ENCODE measurements at places on chromosomes 6 and 20.
A peak's percentile ranks its signal among the peaks of the same experiment; 100 is the strongest.

GRCh38 chr6:72636786-72637185 lies 14.9 kb downstream of the KCNQ5 start:
- ATAC-seq = no peak

- no peak for ATAC-seq
Observed at GRCh38 chr20:276620-277495, 13.7 kb downstream of the C20orf96 start.

- ATAC-seq = no peak
Observed at GRCh38 chr20:62524505-62524911, 48.7 kb upstream of the GATA5 start.

DNA sequence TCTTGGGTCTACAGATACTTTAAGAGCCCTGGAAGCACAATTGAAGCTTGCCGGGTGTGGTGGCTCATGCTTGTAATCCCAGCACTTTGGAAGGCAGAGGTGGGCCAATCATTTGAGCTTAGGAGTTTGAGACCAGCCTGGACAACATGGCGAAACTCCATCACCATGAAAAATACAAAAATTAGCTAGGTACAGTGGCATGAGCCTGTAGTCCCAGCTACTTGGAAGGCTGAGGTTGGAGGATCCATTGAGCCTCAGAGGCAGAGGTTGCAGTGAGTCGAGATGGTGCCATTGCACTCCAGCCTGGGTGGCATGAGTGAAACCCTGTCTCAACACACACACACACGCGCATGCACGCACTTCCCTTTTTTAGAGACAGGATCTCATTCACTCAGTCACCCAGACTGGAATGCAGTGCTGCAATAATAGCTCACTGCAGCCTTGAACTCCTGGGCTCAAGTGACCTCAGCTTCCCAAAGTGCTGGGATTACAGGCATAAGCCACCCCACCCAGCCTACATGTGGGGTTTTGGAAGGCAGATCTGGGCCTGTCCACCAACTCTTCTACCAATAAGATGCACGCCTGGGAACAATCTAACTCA lies 182.5 kb upstream of the JARID2 start:
- ATAC-seq = peak; percentile 82

GRCh38 chr6:97669191-97670031 lies 386.4 kb upstream of the MMS22L start:
- no peak for ATAC-seq

DNA sequence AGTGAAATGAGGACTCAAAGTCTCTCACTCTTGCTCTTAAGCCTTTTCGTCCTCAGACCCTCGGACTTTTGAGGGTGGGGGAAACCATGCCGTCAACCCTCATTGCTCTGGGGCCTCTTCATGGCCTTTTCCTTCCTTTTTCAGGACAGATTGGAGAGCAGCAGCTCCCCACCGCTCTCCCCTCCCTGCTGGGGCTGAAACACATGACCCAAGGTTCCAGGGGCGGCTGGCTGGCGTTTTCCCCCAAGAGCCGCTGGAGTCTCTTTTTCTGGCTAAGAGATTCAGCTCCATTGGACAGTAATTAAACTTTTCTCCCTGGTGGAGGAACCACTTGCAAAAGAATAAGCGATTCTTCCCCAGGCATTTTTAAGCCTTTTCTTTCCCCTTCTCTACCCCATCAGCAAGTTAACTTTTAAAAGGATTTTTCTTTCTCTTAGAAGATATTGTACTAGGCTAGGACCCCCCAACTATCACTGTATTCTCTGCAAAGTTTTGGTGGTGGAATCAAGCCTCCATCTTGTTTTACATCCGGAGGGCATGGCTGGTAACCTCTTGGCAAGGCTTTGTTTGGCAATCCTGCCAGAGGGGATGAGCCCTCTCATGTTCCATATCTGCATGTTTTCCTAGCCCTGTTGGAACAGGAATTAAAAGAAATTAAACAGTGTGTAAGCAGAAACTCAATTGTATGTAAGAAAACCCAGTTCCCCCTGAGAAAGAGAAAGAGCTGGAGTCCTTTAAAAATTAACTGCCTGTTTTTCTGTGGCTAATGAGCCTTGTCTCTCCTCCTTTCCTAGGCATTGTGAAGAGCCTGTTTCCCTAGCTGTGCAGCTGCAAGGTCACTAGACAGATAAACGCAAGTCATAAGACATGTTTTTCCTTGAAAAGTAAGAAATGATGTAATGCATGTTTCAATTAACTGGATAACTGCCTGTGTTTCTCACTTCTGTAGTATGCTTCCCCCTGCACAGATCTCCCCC lies 100.8 kb upstream of the GPR6 start:
- ATAC-seq = no peak

DNA sequence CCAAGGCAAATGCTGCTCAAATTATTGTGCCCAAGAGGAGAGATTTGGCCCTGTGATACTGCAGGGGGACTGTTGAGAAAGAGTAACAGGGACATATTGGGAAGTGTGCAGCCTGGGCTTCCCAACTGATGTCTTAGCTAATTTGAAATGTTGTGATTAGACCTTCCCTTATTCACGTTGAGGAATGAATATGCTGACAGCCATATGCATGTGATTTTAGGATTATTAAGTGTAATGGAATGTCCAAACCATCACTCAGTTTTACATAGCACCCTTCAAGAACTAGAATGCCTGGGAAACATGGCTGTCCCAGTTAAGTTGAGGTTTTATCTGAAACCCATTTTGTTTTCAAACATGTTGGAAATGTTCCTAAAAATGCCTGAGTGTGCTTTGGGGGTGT lies 81.4 kb downstream of the CARMIL1 start:
- no peak for ATAC-seq

DNA sequence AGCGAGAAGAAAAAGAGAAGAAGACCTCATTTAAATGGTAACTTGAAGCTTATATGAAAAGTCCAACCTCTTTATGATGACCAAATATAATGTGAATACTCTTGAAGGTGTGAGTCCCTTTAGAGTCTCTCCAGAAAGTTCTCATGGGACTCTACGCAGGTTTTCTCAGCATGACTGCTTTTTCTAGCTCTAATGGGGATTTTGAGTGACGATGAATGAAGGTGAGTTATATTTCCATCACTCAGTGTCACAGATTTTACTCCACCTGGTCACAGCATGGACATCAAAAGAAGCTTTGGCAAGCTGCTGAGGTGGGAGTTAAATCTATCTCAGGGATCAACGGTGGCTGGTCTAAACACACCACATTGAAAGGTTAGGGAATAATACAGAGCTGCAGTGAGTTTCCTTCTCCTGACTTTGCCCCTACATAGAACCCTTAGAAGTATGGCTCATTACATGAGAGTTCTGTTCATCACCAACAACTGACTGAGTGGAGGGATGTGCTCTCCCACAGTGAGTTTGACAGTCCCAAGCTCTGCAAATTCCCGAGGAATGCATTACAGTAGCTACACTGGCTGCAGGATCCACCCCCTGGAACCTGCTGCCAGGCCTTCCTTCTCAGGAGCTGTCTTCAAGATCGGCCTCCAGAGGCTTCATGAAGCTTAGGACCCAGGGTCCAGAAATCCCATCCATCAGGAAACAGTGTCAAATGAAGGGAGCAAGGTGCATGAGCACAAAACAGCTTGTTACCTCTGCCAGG lies 126.8 kb downstream of the FOXC1 start:
- no peak for ATAC-seq

DNA sequence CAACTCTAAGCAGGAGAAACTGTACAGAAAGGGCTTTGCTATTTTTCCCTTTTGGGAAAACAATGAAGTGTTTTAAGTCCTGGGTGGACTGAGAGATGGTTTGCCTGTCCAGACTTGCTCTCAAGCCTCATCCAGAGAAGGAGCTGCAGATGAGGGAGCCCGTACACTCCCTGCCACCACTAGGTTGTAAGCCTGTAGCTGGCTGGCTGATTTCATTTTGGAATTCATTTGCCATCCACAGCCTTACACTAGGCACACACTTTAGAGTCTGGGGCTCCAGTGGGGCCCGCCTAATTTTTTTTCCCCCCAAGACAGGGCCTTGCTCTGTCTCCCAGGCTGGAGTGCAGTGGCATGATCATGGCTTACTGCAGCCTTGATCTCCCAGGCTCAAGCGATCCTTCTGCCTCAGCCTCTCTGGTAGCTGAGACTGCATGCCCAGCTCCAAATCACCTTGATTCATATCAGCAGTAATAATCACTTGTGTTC lies 28.4 kb downstream of the POFUT1 start:
- ATAC-seq = peak; percentile 70

DNA sequence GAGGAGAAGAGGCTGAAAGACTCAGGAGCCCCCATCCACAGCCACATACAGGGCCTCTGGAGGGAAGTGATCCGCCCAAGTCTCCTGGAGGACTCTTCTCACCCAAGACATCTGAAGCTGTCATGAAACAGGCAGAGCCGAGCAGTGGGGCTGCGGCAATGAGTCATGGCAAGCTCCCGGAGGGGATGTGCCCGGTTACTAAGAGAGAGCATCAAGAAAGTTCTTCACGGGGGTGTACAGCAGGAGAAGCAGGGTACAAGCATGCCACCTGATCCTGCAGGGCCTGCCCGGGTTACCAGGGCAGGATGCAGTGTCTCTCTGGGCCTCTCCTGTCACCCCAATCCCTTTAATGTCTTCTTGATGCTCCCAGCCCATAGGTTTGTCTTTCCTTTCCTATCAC lies 21.1 kb downstream of the TRIM26 start:
- ATAC-seq = peak; percentile 22

GRCh38 chr20:63047267-63047666 lies 40.5 kb upstream of the BHLHE23 start:
- no peak for ATAC-seq

DNA sequence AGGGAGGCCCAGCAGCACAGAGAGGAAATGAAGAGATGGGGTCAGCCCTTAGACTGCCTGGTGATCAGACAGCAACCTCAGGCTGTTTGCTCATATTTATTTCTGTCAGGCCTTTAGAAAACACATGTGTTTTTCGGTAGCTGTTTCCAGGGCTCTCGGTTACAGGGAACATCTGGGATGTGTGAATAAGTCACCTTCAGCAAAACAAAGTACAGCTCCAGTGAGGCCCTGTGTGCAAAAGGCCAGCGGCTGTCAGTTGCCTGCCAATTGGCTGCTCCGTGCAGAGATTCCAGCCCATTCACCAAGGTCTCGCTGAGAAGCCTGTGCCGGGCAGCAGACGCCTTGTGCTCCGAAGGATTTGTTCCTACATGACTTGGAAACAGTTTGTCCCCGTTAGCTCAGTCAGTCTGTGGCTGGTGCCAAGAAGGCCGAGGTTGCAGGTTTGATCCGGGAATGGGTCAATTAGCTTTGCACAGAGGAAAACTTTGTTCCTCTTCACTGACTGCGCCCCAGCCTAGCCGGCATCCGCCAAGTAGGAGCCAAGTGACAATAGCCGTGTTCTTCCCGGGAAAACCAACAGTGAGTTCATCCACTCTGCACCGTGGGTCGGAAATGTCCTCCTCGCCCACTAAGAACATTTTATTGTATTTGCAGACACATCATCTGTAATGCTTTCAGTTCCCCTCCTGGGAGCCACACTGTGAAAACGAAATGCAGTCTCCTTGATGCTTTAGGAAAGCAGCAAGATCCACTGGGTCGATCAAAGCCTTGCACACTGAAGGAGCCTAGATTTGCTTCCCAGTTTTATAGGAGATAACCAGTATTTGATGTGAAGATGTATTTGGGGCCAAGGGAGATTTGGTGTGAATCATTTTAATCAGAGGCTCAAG lies 315.4 kb upstream of the CDYL start:
- ATAC-seq = peak; percentile 39

GRCh38 chr20:5893621-5894020 lies 56.7 kb downstream of the TRMT6 start:
- no peak for ATAC-seq

DNA sequence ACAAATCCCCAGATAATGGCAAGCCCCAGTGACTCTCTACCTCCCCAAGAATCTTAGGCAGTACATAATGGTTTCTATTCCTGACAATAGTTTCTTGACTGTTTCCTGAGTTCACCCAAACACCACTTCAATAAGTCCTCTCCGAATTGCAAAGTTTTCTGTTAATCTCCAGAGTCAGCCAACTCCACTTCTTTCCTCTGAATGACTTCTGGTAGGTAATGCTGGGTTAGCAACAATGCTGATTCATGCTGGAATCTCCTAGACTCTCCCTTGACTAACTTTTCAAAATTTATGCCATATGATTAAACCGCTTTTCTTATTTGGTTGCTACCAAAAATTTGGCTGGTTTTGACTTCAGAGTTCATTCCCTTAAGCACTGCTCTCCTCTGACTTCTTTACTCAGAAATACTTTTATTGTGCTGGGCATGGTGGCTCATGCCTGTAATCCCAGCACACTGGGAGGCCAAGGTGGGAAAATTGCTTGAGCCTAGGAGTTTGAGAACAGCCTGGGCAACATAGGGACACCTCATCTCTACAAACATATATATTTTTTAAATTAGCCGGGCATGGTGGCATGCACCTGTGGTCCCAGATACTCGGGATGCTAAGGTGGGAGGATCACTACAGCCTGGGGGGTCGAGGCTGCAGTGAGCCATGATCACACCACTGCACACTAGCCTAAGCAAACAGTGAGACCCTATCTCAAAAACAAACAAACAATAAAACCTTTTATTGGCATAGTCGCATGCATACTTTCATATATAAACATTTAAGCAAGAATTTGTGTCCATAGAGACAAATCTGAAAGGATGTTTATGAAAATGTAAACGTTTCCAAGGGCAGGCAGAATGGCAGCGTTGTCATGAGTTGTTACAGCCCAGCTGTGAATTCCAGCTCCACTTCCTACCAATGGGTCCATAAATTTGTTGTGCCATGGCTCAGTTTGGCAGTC lies 249.3 kb upstream of the PLN start:
- no peak for ATAC-seq

- ATAC-seq = no peak
Observed at GRCh38 chr6:23027281-23027680, 457.9 kb downstream of the HDGFL1 start.

DNA sequence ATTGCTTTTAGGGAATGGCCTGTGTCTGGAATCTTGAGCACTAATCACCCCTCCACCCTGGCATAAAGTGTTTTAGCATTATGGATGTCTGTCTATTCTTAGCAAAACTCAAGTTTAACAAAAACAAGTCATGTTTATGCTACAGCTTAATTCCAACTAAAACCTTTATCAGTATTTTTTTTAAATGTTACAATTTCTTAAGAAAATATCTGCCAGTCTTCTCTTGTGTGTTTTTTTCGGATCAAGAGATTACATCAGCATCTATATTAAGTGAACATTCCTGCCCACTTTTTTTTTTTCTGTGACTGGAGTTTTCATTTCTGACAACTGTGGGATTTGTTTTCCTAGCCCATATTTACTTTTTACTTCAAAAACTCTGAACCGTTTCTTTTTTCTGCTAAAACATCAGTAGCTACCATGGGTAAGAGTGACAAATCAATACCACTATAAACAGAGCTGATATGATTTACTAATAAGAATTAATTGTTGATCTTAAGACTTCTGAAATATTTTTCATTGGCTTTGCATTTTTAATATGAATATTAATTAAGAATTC lies 94.3 kb downstream of the EDN1 start:
- no peak for ATAC-seq

GRCh38 chr6:169518451-169518850 lies 183.4 kb downstream of the WDR27 start:
- no peak for ATAC-seq

- ATAC-seq = no peak
Observed at GRCh38 chr20:22160101-22160652, 424.2 kb downstream of the FOXA2 start.

Measured in esophagus mucosa (tissue), 1 donor.